ENCODE measurements at places on chromosomes 6 and 20. TPM values are rescaled to one million over a fixed set of nuclear protein-coding genes. Genes with fewer than 3 reads are reported as not detected.

FAXC gene
- total RNA-seq: 0.44 TPM

DNA sequence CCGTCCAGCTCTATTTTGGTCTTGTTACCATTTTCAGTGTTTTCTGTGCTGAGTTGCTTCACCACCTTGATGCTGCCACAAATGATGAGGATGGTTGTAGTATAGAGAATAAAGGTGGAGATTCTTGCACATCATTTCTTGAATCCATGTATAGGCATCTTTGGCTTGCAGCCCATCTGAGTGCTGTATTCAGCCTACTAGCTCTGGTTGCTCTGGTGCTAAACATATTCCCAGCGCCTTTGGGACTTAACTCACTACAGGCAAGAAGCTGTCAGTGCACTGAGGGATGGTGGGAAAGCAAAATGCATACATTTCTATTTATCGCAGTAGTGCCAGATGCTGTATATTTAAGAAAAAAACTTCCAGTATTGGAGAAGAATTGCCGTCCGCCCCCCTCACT, 86.0 kb downstream of the CARMIL1 start:
- no peak for DNase-seq

DNA sequence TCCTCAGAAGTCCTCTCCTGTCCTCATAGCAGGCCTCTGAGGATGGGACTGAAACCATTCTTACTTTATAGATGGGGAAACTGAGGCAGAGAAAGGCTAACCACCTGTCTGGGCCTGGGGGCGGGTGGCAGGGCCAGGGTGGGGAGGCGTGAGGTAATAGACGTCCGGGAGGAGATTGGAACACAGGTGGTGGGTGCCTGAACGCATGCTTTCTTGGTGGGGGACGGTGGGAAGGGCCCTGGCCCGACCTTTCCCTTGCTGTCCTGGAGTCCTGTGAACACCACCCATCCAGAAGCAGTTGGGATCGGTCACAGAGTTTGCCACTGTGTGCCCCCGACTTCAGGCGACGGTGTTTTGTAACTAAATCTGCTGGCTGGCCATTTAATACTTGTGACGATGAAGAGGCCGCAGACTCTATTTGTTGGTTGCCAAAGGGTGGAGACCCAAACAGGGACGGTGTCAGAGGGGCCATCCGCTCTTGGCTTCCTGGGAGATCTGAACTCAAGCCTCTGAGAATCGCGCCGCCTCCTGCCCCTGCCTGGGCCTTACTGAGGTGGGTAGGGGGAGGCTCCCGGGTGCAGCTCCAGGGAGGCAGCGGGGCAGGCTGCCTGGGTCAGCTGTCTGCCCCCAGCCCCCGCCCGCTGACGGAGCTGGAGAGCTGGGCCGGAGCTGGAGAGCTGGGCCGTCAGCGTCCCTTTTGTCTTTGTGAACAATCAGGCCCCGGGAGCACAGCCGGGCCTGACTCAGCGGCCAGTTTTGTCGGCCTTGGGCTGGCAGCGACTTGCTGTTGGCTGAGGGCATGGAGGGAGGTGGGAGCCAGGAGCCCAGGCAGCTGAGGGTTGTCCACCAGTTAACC, 4.1 kb downstream of the RBM38 start:
- no peak for DNase-seq

OTOR gene
- not detected for total RNA-seq

GRCh38 chr20:24534282-24534681, 64.9 kb downstream of the SYNDIG1 start:
- no peak for DNase-seq

- no peak for DNase-seq
Measured at GRCh38 chr6:85802162-85802561, 159.5 kb upstream of the SYNCRIP start.

OVOL2 gene
- total RNA-seq: 13.5 TPM

NFS1 gene
- total RNA-seq: 45.1 TPM

DNA sequence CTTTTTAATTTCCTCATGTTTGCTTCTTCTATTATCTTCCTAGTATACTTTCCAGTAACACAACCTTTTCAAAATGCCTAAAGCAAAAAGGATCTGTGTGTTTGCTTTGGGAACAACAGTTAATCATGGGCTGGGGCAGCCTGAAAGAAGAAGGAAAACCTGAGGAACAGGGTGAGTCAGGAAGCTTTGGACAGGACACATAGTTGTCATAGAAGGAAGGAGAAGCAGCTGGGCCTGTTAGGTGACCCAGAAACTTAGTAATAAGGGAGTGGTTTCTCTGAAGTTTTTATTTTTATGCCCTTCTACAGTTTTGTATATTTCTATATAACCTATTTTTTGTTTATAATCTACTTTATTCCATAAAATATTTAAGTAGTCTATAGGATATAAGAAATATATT, 61.4 kb downstream of the CD24 start:
- peak; percentile 69 for DNase-seq

TBXT gene
- not detected for total RNA-seq

DNA sequence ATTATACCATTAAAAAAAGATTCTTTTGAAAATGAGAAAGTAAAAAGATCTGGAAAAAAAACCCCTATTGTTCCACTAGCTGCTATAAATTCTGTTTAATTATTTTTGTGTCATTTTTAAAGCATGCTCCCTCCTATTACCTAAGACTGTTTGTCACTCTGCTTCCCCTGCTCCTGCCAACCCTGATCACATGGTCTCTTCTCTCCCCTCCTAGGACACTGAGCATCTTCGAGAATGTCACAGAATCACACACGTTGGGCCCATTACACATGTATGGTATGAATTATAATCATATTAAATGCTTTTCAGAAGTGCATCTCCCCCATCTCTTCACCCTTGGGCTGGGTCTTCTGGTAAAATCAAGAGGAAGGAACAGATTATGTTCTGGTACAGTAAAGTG, 6.2 kb downstream of the SNAP91 start:
- no peak for DNase-seq

- no peak for DNase-seq
Measured at GRCh38 chr6:108024427-108025073, 50.0 kb downstream of the OSTM1 start.

GRCh38 chr6:126143761-126144251, 157.5 kb downstream of the TRMT11 start:
- no peak for DNase-seq

VSX1 gene
- not detected for total RNA-seq

DNA sequence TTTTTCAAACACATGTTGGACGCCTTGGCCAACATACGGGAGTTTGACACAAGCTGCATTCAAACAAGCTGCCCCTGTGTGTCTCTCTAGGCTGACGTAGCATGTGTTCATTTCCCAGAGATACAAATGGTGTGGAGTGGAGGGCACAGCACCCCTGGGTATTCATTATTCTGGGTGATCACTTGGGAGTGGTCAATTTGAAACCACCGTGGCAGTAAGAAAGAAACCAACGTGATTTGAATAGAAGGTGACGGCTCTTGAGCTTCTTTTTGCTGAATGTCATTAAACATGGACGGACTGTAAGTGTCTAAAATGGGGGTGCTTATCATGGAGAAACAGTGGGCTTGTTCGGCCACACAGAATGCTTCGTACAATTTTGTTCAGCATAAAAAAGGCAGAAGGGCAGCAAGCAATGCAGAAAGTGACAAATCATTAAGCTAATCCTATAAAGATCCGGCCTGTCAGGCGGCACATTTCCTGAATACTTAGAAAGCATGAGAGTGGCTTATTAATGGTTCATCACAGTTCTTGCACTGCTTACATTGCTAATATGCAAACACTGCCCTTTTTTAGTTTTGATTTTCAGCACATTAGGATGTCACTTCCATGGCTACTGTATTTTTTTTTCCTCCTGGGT, 1261.9 kb upstream of the CITED2 start:
- DNase-seq: no peak

OR2W1 gene
- not detected for total RNA-seq

Data from colonic mucosa (tissue), 4 donors.